ENCODE measurements at places on chromosomes 16 and 17. TPM values are rescaled to one million over a fixed set of nuclear protein-coding genes. Genes with fewer than 3 reads are reported as not detected.

DNA sequence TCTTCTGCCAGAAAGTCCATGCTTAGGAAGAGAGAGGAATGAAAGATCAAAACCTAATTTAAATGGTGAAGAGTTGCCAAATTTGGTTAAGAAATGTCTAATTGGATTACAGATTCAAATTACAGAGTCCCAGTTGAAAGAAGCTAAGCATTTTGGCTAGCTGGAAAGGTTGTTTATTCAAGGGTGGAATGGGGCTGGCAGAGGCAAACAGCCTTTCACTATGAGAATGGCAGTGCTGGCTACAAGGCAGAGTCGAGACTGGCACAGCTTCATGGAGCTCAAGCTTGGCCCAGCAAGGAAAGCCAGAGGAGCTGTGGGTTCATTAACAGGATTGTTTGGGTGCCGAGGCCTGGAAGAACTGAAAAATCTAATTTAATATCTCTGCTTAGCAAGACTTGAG is 13.6 kb downstream of the MAP3K3 start:
- H3K27me3 ChIP-seq, result no peaks in the 10 kb centered on the region
- no peak for DNase-seq
- peaks cover 2% of the 10 kb centered on the region for H3K4me1 ChIP-seq
- H3K4me3 ChIP-seq, result no peak overlapping the region
- no peak overlapping the region for H3K27ac ChIP-seq
- H3K36me3 ChIP-seq, result no peaks in the 10 kb centered on the region

GRCh38 chr17:55495239-55495638 is 16.0 kb downstream of the SMIM36 start:
- no peak overlapping the region for H3K4me3 ChIP-seq
- H3K27ac ChIP-seq, result no peak overlapping the region
- H3K4me1 ChIP-seq, result no peaks in the 10 kb centered on the region
- H3K27me3 ChIP-seq, result no peaks in the 10 kb centered on the region
- no peak for DNase-seq

DNA sequence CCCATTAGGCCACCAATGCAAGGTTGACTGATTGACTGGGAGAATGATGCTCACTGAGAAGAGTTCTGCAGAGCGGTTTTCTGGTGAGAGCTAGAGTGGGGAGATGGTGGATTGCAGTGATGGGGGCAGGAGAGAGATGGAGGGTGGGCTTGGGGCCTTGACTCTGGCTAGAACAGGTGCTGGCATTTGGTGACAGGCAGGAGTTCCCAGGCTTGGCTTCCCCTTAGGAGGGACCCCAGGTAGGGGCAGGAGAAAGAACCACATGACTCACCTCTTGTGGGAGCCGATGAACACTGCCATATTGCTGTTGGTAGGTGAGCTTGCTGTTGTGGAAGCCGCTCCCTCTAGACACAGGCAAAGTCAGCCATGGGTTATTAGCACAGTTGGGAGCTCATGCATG is 8.0 kb downstream of the CD300LB start:
- no peaks in the 10 kb centered on the region for H3K4me1 ChIP-seq
- H3K27me3 ChIP-seq, result no peaks in the 10 kb centered on the region
- no peak for DNase-seq
- no peak overlapping the region for H3K27ac ChIP-seq

Gene NPIPA5
- total RNA-seq, result 4.9 TPM

Gene ZNF385C
- 1.7 TPM for total RNA-seq

DNA sequence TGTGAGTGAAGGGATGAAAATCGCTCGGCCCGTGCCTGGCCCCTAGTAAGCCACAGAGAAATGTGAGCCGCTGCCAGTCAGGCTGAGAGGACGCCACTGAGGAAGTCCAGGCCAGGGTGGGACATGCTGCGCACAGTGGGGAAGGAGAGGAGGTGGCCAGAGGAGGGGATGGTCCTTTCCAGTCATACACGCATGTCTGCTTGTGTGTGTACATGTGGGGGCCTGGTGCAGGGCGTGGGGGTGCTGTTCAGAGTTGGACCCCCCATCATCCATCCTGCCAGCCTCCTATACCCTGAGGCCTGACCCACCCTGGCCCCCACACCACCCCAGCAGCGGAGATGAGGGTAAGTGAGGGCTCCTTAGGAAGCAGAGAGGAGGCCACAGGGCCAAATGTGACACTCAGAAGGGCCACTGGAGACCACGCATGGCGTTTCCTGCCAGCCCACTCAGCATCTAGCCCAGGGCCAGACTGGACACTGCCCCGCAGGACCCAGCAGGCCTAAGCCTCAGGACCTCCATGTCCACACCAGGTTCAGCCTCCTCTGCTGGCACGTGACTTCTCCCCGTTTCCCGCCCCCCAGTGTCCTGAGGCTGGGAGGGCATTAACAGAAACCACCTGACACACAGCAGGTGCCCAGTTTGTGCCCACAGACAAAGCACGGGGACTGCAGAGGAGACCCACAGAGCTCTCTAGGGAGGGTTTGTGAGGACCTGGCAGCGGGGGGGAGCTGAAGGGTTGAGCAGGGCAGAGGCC is 7.0 kb downstream of the DOC2A start:
- no peak overlapping the region for H3K4me3 ChIP-seq
- peaks cover 2% of the 10 kb centered on the region for H3K4me1 ChIP-seq
- H3K27ac ChIP-seq, result no peak overlapping the region
- no peaks in the 10 kb centered on the region for H3K27me3 ChIP-seq
- DNase-seq, result no peak

Gene HSD17B1
- total RNA-seq, result 4.3 TPM
